ENCODE measurements at places on chromosomes 11 and 22.

DNA sequence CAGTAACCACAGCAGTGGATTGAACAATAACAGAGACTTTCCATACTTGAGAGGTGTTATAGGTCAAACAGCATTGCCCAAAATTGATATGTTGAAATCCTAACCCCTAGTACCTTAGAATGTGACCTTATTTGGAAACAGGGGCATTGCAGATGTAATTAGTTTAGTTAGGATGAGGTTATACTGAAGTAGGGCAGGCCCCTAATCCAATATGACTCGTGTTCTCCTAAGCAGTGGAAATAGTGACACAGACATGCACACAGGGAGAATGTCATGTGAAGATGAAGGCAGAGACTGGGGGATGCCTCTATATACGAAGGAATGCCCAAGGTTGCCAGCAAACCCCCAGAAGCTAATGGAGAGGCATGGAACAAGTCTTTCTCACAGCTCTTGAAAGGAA is 270.5 kb downstream of the TENM4 start:
- no peak for DNase-seq

DNA sequence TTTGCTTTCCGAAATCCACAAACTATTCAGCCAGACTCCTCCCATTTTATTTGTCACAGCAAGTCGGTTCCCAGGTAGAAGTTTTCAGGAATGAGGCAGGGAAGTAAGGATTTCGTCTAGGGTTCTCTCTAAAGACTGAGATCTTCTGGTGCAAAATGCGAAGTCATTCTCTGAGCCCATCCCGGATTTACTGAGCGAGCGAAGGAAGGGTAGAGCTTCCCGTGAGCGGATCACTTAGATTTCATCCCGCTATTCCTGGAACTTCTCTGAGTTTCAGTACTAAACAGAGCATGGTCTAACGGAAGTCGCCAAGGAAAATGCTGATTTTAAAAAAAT is 3.1 kb upstream of the CALCA start:
- no peak for DNase-seq

GRCh38 chr11:89293965-89294679 is 116.4 kb downstream of the TYR start:
- peak; percentile 20 for DNase-seq

DNA sequence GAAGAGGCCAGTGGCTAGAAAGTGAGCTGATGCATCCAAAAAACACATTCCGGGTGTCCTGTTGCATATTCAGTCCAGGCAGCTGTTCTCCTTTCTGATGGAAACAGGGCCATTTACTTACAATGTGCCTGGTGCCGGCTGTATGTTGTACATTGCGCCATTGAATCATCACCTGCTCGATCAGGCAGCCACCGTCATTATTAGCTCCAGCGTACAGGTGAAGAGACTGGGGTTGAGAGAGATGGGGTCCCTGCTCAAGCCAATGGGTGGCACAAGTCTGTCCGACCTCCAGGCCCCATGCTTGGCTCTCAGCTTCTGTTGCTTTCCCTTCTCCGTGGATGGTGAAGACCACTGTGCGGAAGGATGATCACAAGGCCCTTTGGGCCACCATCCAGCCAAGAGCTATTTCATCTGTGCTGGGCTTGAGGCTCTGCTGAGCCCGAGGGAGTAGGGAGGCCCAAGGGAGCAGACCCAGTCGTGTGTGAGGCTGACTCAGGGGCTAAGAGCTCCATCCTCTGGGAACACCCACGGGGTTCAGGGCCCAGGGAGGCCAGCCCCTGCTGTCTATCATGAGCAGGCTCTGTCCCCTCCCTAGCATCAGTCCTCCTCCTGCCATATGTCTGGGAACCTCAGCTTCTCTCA is 20.7 kb upstream of the EMID1 start:
- no peak for DNase-seq

DNA sequence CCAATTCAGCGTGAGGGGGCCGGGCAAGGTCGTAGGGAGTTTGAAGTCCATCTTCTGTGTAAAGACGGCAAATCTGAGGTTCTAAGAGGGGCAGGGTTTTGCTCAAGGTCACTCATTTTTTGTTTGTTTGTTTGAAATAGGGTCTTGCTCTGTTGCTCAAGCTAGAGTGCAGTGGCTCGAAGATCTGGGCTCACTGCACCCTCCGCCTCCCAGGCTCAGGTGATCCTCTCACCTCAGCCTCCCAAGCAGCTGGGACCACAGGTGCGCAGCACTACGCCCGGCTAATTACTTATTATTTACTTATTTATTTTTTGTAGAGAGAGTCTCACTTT is 355 bp upstream of the AP1B1 start:
- no peak for DNase-seq

GRCh38 chr11:108596701-108597100 is 3.1 kb upstream of the EXPH5 start:
- DNase-seq = no peak

DNA sequence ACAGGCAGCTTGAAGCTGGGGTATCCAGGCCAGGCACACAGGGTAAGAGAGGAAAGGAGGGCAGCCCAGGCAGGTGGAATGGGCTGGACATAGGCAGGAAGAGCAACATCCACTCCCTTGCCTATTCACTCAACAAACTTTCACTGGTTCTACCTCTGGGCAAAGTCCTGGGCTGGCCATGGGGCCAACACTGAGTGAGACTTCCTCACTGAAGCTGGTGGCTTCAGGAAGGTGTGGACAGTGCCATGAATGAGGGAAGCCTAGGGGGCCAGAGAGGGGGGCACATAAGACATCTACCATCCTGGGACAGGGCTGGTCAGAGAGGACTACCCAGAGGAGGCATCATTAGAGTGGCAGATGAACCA is 44.9 kb upstream of the TCF20 start:
- no peak for DNase-seq

Data from neural crest cell (in vitro differentiated cells).